Stimulated activated CD4-positive, alpha-beta T cell treated with anti-CD3 and anti-CD28 coated beads, Interleukin-4, amount 100 ng/mL, for 4 hours (primary cell): ENCODE measurements at places on chromosomes 6 and 20.

DNA sequence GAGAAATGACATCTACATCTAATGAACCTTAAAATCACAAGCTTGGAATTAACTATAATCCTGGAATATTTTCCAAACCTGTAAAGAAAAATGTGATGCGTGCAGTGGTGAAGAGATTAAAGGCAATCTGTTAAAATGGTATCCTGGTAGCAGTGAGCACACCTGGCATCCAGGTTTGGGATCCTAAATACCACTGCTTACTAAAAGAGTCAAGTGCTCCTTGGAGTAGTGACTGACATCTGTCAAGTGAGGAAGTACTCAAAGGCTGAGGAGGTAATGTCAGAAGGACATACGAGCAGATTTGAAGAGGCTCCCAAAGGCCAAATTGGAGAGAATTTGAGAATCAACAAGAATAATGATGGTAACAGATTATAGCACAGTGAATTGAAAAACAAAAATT, 32.8 kb downstream of the PCMT1 start:
- DNase-seq, result no peak

GRCh38 chr6:122779667-122780066, at the start of gene FABP7:
TSS of gene FABP7 (plus strand) at chr6:122779716. CDS start at chr6:122779795, 79 bp downstream.
- DNase-seq, result no peak

- no peak for DNase-seq
These were observed 160.2 kb upstream of the FOXA2 start for GRCh38 chr20:22744341-22745193.

GRCh38 chr6:139597087-139597763, 222.8 kb upstream of the CITED2 start:
- no peak for DNase-seq

GRCh38 chr6:5315881-5316280, 54.6 kb downstream of the FARS2 start:
- DNase-seq, result no peak

- no peak for DNase-seq
These were observed 68.1 kb upstream of the TBXT start for GRCh38 chr6:166235666-166236292.

GRCh38 chr6:1027109-1027794, 284.6 kb upstream of the FOXQ1 start:
- no peak for DNase-seq
